ENCODE measurements at places on chromosomes 3 and 15. TPM values are rescaled to one million over a fixed set of nuclear protein-coding genes. Genes with fewer than 3 reads are reported as not detected.

DNA sequence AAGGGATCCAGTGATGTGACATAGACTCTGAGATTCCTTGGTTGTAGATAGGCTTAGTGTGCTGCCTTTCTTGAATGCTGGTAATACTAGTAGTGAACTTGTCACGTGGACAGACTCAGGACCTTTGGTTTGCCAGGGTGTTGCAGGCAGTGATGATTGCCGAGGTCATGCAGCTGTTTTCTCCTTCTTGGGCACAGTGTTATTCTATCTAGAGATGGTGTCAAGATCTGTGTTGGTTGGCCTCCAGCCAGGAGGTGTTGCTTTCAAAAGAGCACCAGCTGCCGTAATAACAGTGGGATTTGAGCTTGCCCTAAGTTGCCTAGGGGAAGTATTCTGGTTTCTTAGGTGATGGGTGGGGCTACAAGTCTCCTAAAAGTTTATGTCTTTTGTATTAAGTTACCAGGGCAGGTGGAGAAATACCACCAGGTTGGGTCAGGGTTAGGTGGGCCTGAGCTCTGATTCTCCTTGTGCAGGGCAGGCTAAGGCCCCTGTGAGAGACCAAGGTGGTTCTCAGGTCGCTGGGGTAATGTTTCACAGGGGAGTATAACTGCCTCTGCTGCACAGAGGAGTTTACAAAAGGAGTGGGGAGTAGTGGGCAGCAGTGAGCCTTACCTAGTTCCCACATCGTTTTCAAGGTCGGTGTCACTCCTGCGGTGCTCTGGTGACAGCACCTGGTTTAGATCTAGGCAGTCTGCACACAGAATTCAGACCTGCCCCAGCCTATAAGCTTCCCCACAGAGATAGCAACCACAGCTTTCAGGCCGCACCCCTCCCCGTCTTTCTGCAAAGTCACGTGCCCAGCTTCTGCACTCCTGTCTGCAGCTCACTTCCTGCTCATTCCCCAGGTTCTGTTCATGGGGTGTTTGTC lies 350.3 kb downstream of the DOCK3 start:
- DNase-seq = peak; percentile 60

DNA sequence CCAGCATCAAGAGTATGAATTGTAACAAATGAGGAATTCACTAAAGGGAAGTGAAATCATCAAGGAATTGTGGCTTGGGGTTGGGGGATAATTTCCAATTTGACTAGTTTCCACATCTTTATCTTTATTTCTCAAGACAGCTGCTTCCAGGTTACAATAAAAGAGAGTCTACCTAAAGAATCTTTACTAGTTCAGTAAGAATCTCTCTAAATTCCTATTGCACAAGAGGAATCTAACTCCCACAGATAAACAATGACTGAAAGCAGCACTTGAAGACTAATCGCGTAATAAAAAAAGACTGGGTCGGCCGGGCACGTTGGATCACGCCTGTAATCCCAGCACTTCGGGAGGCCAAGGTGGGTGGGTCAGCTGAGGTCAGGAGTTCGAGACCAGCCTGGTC lies 194.4 kb downstream of the KBTBD8 start:
- no peak for DNase-seq

- DNase-seq = no peak
Measured at GRCh38 chr15:101445562-101446517, 43.7 kb downstream of the PCSK6 start.

- DNase-seq = no peak
Measured at GRCh38 chr15:80841541-80841940, 62.4 kb downstream of the CEMIP start.

KIF15 gene
- 4.7 TPM for total RNA-seq

DNA sequence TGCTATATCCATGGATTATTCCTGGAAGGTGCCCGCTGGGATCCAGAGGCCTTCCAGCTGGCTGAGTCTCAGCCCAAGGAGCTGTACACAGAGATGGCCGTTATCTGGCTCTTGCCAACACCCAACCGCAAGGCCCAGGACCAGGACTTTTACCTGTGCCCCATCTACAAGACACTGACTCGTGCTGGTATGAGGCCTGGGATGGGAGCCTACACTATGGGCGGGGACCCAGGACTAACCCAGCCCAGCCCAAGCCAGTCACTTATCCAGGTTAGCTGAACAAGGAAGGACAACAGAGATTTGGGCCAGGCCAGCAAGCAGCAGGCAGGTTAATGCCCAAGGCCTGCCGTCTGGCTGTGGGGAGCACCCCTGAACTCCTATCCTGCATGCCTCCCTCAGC lies 45.3 kb downstream of the SEMA3G start:
- no peak for DNase-seq

DNA sequence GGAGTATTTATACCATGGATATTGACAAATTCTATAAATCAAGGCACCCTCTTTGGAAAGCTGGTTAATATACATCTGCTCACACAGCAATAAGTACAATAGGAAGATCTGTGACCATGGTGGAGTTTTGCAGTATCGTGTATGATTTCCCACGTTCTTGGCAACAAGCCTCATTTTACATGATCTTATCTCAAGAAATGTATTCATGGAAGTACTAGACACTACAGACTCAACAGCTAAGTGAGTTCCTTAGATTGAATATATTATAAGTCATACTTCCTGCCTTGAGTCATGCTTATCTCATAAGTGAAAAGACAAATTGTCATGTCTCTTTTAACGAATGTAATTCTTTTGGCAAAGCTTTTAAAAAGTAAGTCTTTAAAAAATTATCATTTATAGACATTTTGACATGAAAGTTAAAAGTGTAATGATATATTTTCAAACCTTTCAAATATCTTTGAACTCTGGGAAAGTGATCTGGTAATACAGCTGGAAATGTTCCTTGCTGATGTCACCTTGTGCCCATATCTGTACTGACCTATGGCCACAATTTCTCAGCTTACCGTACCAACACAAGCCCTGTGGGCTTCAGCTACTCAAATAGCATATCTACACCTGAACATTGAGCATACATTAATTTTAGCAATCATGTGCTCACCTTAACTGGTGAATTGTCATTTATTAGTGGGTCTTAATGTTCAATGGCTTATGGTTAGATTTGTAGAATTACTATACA lies 130.3 kb upstream of the TMC3 start:
- DNase-seq = no peak

PFN2 gene
- total RNA-seq = 4.1 TPM

DNA sequence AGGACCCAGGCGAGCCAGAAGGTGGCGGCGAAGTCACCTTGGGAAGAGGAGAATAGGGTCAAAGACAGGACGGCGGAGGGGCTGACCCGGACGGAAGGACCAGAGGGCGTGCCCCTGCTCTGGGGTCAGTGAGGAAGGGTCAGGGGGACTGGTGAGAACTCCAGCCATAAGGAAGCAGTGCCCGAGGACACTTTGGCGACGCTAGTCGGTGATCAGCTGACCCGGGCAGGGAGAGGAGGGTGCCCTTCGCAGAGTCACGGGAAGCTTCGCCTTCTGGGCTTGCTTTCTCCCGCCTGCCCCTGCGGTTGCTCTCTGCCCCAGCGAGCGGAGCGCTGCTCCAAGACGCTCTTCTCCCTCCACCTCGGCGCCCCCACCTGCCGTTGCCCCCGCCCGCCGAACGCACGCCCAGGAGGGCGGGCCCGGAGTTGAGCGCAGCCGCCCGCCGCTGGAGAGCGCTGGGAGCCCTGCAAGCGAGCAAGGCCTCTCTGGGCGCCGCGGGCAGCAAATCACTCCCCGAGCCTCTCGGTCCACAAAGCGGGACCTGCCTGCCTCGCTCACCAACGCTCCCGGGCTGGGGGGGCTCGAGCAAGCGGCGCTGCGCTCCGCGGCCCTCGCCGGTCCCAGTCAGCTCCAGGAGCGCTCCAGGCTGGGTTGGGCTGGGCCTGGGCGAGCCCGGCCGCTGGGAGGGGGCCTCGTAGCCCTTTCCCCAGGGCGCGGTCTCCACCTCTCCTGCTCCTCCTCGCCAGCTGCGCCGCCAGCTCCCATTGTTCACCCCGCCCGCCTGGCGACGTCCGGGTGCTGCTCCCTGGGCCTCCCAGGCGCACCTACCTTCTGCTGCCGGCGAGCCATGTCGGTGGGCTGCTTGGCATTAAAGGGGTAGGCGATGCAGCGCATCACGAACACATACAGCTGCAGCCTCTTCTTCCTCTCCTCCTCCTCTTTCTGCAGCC lies 1.2 kb downstream of the CADPS start:
- DNase-seq = no peak

DNA sequence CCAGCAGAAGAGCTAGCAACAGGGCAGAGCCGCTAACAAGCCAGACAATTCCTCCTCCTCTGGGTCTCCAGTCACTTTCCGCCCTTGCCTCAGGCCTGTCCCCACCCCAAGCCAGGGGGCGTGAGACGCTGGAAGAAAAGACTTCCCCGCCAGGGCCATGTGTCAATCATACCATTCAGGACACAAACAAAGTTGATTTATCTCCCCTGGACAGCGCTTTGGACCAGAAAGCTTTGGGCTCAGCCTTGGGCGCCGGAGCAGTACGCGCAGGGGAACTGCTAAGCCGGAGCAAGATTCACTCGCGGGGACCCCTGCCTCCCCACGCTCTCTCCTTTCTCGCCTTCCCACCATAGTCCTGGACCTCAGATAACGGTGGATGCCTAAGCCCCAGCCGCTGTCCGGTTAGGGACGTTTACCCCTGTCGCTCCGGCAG lies 479 bp downstream of the LRRC2 start:
- no peak for DNase-seq

DNA sequence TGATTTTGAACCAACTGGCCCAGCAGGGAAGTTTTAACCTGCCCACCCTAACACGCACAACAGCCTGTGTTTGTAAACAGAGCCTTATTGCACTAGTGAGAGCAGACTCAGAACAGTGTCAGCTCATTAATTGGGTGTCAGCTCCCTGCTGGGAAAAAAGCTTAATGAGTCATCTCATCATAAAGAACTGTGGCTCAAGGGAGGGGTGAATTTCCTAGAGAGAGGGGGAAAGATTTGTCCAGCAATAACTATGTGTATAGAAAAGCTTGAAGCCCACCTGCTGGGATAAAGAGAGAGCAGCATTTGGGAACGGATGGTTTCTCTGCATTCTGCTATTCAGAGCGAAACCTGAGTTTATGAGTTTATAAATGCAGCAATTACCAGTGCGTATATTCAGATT lies 48.9 kb upstream of the GMNC start:
- DNase-seq = no peak

DNA sequence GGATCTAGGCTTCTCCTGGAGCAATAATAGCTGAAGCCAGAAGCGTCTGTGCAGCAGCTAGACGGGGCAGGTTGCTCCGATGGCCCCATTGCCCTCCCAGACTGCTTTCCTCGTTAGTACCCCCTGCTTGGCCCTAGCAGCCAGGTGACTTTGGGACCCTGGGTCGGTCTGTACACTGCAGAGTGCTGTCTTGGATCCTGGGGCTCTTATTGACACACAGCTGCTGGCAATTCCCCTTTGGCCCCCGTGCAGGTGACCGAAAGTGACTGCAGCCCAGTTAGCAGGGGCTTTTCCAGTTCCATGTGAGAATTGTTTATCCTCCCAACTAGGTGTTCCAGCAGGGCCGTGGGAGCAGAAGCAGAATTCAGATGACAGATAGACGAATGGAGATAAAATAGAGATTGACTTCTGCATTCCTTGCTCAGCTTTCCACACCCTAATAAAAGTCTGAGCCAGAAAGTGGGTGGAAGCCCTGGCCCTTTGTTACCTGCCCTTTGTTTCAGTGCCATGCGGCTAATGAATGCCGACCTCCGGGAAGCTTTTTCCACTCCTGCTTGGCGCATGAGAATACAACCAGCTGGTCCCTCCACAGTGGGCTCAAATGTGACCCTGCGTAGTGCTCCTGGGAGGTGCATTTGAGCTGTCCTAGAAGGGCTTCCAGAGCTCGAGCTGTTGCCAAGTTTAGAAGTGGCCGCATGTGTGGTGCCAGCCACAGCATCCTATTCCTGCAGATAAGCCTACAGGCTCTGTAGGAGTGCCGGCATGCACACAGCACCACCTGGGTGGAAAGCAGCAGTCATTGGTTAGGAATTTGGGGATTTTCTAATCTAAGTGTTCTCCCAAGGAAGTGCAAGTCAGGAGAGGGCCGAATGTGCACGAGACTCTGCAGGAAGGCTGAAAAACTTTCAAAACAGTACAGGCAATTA lies 94.4 kb downstream of the SLCO3A1 start:
- no peak for DNase-seq

CHRNA7 gene
- total RNA-seq = not detected

- no peak for DNase-seq
Measured at GRCh38 chr15:61796056-61796455, 264.2 kb downstream of the VPS13C start.

DNA sequence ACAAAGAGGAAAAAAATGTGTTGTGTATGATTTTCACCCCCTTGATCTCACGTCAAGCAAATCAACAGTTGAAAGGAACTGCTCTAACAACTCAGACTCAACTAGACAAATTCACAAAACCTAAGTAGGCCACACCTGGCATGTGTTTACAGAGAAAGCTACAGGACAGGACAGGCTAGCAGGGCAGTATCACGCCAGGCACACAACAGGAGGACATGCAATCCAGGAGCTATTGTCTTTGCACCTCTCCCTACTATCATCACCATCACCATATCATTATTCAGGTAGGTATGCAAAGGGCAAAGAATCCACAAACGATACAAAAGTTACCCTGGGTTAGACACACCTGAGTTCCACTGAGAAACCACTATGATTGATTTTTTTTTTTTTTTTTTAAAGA lies 86.4 kb downstream of the TBL1XR1 start:
- no peak for DNase-seq

RASGRP1 gene
- 47.6 TPM for total RNA-seq

EXD1 gene
- not detected for total RNA-seq

DNA sequence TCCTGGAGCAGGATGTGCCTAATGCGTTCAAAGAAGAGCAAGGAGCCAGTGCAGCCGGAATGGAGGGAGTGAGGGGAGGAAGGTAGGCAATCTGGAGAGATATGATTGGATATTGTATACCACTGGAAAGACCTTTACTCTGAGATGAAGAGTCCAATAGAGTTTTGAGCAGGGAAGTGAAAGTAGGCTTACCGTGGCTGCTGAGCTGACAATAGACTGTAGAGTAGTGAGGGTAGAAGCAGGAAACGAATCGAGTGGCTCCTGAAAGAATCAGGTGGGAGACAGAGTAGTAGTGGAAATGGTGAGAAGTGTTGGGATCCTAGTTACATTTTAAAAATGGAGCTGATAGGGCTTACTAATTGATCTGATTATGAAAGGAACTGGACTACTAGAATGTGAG lies 51.8 kb upstream of the NUDT16 start:
- no peak for DNase-seq

SSUH2 gene
- not detected for total RNA-seq
